ENCODE measurements at places on chromosomes 2 and 18. TPM values are rescaled to one million over a fixed set of nuclear protein-coding genes. Genes with fewer than 3 reads are reported as not detected.

GRCh38 chr18:69948919-69949537 is 1.4 kb upstream of the CD226 start:
- DNase-seq, result peak; percentile 5

DNA sequence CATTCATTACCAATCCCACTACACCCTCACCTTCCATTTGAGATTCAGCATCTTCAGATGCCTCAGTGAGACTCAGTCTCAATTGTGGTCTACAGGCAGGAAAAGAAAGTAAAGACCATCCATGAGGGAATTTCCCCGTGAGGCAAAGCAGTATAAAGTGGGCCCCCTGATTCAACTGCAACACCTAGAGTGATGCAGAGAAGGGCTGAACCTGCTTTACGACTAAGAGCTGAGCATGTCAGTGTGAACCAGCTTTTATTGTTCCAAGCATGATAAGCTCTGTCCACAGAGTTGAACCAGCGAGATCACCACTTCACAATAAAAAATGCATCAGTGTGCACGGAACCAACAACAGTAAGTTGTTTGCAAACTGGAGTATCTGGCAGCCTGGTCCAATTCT is 357.6 kb upstream of the ATP5MC3 start:
- no peak for DNase-seq

GRCh38 chr2:207413376-207413907 is 116.3 kb upstream of the CREB1 start:
- no peak for DNase-seq

DNA sequence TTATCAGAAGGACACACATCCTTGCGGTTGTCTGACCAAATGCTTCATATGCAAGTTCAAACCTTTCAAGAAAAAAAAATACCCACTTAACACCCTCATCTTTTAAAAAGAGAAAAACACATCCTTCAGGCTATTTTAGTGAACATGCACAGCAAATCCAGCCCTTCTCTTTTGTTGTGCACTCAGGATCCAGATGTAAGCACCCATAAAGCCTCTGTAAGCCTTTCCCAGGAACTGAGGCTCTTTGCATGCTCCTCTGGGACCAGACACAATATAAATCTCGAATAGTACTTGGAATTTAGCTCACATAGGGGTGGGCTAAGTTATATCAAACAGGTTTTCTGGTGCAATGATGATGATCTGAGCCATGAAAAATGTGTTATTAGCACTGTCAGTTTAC is 308.8 kb upstream of the FAM98A start:
- DNase-seq, result no peak

DNA sequence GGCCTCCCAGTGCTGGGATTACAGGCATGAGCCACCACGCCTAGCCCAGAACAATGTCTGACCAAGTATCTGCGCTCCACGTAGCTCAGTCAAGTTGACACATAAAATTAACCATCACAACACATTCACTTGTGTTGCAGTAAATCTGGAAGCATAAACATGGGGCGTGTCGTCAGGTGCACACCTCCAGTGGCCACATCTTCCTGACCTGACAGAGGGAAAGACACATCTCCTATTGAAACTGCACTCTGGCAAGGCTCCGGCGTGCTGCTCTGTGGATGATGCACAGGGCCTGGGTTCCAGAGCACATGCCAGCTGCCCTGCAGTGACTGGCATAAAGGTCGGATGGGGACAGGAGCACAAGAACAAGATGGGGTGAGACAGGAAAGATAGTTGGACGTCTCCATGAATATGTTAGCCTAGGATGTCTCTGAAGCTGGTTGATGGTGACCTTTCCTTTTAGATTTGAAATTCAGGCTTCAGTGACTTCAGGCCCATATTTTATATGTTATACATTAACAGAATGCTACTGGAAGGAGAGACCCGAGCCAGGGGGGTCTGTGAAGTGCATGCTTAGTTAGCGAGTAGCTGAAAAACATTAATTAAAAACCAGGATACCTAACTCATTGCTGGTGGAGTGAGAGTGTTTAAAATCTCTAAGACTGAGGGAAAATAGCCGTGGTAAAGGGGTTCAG is 10.9 kb downstream of the IMPA2 start:
- DNase-seq, result no peak

- DNase-seq, result no peak
These were observed 46.2 kb upstream of the RPE start for GRCh38 chr2:209956271-209956670.

- DNase-seq, result peak; percentile 59
These were observed 142.2 kb downstream of the EPHA4 start for GRCh38 chr2:221429741-221430491.

DNA sequence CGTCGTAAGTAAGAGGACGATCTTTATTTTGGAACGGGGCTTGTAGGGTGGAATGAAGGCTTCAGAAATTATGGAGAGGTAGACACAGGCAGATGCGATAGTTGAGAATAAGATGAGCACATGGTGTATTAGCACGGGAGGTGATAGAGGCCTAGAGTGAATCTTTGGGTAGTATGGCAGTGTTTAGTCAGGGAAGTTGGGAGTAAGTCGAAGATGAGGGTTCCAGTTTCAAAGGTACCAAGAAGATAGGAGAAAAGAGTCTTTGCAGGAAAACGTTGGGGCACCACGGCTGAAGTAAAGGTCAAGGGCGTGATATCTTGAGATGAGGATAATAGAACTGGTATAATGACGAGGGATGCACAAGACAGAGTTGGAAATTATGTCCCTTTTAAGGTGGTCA is 654 bp downstream of the PIK3C3 start:
- no peak for DNase-seq

GRCh38 chr2:236209535-236209934 is 41.3 kb upstream of the GBX2 start:
- no peak for DNase-seq

- DNase-seq, result peak; percentile 79
These were observed 151.9 kb downstream of the CD226 start for GRCh38 chr18:69795791-69796190.

GRCh38 chr2:51986101-51986500 is 954.2 kb upstream of the NRXN1 start:
- DNase-seq, result no peak

DNA sequence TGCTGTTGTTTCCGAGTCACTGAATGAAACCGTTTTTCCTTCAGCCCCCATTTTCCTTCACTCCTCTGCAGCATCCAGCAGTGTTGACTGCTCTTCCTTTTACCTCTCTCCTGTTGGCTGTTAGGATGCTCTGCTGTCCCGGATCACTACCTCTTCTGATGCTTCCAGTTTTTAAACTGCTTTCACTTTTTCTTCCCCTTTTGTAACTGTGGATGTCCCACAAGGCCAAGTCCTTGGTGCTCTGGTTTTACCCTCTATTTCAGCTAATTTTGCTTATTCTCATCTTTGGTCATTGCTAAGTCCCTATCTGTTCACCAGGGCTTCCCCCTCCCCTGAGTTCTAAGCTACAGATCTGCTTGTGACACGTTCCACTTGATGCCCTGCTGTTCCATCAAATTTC is 39.4 kb upstream of the MAP4K3 start:
- DNase-seq, result no peak

- no peak for DNase-seq
These were observed 728 bp downstream of the FAM168B start for GRCh38 chr2:131092458-131093005.

- peak; percentile 20 for DNase-seq
These were observed 196.9 kb downstream of the INO80D start for GRCh38 chr2:205889114-205889513.

DNA sequence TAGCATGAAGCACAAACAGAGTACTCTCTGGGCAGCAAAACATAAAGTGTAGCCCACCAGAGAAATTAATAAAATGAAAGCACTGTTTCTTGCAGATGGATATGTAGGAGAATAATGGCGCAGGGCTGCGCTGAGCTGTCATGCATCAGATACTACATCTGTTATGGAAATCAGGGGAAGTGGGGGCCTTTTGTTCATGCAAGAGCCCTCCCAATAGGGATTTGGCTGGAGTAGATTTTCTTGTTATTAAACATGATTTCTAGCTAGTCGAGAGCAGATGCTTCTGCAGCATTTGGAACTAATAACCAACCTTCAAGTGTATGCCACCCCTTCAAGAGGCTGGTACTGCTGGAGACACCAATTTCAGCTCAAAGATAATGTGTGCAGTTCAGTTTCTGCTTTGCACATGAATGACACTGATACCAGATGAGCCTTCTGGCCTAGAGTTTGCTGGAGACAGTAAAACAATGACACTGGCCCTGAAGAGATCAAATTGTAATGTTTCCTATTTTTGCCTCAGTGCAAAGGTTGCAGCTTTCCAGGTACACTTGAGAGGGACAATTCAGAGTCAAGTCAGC is 58.0 kb downstream of the RND3 start:
- no peak for DNase-seq

GRCh38 chr2:73851274-73851673 is 22.5 kb downstream of the STAMBP start:
- DNase-seq, result no peak

DNA sequence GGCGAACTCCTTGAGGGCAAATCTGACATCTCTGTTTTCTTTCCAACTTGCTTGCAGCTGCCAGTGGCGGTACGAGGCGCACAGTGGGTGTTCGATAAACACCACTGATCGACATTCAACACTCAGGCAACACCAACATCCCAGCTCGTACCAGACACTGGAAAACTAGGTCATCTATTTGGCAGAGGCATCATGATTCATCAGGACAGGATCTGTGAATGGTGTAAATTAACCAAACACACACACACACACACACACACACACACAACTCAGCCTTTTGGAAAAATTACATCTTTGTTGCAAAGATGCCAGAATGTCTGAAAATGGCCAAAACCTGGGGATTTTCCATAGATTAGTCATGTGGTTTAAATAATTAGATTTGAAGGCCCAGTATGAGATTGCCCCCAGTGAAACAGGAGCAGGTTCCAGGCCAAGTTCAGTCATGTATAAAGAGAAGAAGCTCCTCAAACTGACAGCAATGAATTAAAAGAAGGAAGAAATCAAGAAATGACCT is 150.5 kb upstream of the NCKAP5 start:
- DNase-seq, result peak; percentile 90

- no peak for DNase-seq
These were observed 23.6 kb downstream of the ZBTB7C start for GRCh38 chr18:48385596-48385995.

DNA sequence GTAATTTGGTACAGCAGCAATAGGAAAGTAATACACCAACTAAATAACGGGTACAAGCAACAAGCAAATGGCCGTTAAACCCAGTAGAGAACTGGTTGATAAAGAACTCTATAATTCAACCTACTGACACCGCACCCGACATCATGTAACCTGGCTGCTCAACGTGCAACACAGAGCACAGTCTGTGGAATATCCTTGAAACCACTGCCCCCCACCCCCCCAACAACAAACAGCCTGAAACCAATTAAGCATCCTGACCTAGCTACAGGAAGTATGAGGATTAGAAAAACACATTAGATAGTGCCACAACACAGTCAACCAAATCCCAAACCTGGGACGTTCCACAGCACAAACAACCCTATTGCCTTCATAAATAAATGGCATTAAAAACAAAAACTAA is 23.5 kb downstream of the HDLBP start:
- DNase-seq, result no peak

- no peak for DNase-seq
These were observed 1210.4 kb upstream of the ACVR2A start for GRCh38 chr2:146634230-146635097.

- no peak for DNase-seq
These were observed 146.1 kb downstream of the PRPF40A start for GRCh38 chr2:152571048-152571766.

DNA sequence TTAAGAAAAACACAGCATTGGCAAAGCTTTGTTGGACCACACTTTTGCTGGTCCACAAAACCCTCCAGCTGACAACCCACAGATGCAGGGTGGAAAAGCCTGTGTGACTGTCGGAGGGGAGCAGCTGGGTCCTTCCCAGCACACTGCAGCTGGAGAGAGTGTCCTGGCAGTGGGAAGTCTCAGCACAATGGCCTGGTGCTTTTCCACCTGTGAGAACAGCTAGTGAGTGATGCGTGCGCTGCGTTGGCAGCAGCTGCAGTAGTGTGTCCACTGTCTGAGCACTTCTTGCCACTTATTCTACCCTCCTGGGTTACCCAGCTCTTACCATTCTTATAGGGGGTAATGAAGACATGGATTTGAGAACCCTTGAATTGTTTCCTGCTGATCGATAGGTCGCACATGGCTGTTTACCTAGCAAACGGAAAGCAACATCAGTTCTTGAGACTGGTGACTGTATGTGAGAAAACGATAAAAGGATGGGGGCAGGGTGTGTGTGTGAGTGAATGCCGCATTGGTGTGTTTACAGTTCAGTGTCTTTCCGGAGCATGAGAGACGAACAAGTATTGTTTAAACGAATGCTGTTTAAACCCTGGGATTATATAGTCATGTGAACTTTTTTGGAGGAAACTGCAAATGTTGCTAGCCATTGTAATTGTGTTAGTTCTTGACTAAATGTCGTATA is 69.7 kb downstream of the LYPD6 start:
- no peak for DNase-seq

GRCh38 chr2:143333847-143334246 is 204.6 kb downstream of the ARHGAP15 start:
- DNase-seq, result no peak

GRCh38 chr2:136059036-136059472 is 58.9 kb downstream of the CXCR4 start:
- no peak for DNase-seq

DNA sequence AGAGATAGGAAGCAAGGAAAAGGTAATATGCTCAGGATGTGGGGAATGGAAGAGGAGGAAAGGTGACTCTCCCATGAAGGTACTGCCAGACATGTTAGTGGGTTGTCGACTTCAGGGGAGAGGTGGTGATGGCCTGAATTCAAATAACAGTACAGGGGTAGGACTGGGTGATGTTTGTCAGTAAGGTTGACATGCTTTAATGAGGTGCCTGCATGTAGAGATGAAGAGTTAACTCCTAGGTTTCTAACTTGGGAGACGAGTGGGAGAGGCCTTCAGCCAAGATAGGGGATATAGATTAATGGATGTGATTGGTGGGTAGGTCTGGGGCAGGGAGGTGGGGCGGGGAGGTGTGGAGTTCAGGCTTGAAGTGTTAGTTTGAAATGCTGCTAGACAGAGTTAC is 2.6 kb downstream of the NAPG start:
- DNase-seq, result no peak

- no peak for DNase-seq
These were observed 9.5 kb downstream of the SLC1A4 start for GRCh38 chr2:64998658-64999061.

DNA sequence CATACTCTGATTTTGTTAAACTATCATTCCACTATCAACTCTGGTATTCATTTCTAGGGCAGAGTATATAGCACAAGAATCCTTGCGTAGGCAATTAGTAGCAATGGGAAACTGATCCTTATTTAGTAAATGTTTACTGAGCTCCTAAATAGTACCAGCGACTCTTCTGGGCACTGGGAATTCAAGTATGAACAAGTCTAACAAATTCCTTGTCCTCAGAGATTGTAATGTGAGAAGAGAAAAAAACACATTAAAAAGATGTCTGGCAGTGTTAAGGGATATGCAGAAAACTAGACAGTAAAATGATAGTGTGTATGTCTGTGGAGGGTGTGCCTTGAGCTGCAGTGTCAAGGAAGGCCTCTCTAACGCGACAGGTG is 721 bp downstream of the METTL5 start:
- DNase-seq, result no peak

The ANKRD30B gene
- total RNA-seq, result 0.59 TPM

The PTRHD1 gene
- total RNA-seq, result 56.4 TPM

The SPDYA gene
- 0.20 TPM for total RNA-seq

The NYAP2 gene
- not detected for total RNA-seq

The RPRM gene
- not detected for total RNA-seq

The MAPK4 gene
- not detected for total RNA-seq

The ZAP70 gene
- total RNA-seq, result 2.0 TPM

The NAT8 gene
- not detected for total RNA-seq

The MAP2 gene
- total RNA-seq, result 4.9 TPM

The ABCG5 gene
- total RNA-seq, result not detected

The MARCO gene
- not detected for total RNA-seq
